ENCODE measurements at places on chromosomes 4 and X. TPM values are rescaled to one million over a fixed set of nuclear protein-coding genes. Genes with fewer than 3 reads are reported as not detected.

Gene NLGN3
- 0.78 TPM for total RNA-seq

DNA sequence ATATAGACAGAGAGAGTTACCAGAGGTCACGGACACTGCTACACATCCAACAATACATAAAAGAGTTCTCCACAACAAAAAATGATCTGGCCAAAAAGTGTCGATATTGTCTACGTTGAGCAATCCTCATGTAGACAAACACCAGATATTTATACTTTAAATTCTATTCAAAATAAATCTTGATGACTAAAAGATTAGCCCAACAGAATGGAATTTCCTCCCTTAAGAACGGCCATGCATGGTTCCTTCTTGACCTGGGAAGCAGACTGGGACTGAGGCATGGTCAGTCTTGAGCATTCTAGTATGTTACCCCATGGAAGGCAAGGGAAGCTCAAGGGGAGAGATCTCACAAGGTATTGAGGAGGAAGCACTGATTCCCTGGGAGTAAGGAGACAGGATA is 43.5 kb downstream of the LHFPL1 start:
- H3K27me3 ChIP-seq: peaks cover 14% of the 10 kb centered on the region
- no peaks in the 10 kb centered on the region for H3K4me1 ChIP-seq
- DNase-seq: no peak
- H3K36me3 ChIP-seq: no peaks in the 10 kb centered on the region

GRCh38 chr4:28886934-28887333 is 1833.2 kb upstream of the PCDH7 start:
- H3K27ac ChIP-seq: no peak overlapping the region
- H3K4me1 ChIP-seq: no peaks in the 10 kb centered on the region
- H3K36me3 ChIP-seq: no peaks in the 10 kb centered on the region
- no peak for DNase-seq

DNA sequence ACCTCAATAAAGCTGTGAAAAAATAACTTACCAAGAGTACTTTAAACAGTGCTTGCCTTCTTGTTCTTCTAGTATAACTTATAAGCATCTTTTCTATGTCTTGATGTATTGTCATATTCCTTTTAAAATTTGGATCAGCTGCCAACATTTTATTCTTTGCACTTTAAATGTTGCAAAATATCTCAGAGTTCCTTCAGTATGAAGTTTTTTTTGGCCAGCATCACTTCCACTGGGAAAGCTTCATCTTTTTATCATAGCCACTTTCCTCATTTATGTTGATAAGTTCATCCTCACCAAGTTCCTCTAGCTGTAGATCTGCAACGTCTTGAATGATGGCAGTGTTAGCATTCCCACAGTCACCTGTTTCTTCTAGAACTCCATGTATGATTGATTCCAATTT is 24.2 kb downstream of the CXorf58 start:
- DNase-seq: no peak
- no peaks in the 10 kb centered on the region for H3K36me3 ChIP-seq
- H3K27ac ChIP-seq: no peak overlapping the region
- no peaks in the 10 kb centered on the region for H3K27me3 ChIP-seq
- H3K4me3 ChIP-seq: no peak overlapping the region

GRCh38 chrX:51098046-51098445 is 187.5 kb downstream of the BMP15 start:
- H3K27me3 ChIP-seq: peaks cover 12% of the 10 kb centered on the region
- H3K4me1 ChIP-seq: no peaks in the 10 kb centered on the region
- no peaks in the 10 kb centered on the region for H3K36me3 ChIP-seq
- no peak overlapping the region for H3K27ac ChIP-seq
- H3K4me3 ChIP-seq: no peak overlapping the region

- no peaks in the 10 kb centered on the region for H3K4me1 ChIP-seq
- H3K36me3 ChIP-seq: no peaks in the 10 kb centered on the region
- DNase-seq: no peak
- H3K27ac ChIP-seq: no peak overlapping the region
- no peak overlapping the region for H3K4me3 ChIP-seq
Observed at GRCh38 chrX:16063141-16063540, 60.2 kb upstream of the GRPR start.

DNA sequence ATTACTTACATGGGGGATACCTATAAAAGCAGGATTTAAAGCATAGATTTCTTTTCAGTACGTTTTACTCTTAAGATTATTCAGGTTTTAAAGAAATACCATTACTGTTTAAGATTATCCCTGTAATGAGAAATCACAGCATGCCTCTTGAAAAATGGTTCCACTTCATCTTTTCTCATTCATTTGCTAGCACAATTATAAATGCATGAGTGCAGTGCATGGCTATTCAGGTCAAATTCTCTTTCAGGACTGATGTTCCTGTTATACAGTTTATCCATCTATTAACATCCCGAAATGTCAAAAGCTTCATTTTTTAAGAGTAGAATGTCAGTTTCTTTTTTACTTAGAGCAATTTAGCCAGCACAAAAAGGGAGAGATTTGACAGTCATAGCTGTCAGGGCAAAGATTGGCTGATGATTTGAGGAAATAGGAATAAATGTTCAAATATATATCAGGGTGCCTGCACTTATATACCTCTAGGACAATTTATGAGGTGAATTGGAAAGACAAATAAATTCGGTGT is 135.2 kb downstream of the ADGRL3 start:
- no peak overlapping the region for H3K4me3 ChIP-seq
- H3K36me3 ChIP-seq: peaks cover 5% of the 10 kb centered on the region
- no peaks in the 10 kb centered on the region for H3K4me1 ChIP-seq
- no peak for DNase-seq

Gene DRD5
- not detected for total RNA-seq

GRCh38 chr4:125515016-125515415 is 200.3 kb downstream of the FAT4 start:
- no peak overlapping the region for H3K4me3 ChIP-seq
- H3K4me1 ChIP-seq: no peaks in the 10 kb centered on the region
- H3K27ac ChIP-seq: no peak overlapping the region
- no peak for DNase-seq

DNA sequence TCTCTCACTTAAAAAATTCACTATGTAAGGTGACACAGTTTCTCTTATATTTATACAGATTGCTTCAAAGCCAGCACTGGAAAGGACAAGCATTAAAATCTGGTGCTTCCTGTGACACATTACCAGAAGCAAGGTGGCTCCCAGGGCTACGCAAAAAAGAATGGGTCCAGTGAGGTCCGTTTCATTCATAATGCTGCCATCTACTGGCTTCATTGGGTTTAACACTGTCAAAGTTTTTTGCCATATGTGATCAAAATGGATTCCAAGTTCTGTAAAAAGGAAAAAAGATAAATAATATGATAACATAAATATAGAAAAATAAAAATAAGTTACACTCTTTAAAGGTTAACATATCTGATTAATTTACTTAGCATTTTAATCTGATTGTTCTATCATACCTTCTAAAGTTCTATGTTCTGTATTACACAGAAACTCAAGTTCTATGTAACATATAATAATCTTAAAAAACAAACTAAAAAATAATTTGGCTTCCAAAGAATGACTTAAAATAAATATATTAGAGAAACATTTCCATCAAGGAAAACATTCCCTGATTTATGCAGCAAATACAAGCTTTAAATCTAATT is 22.1 kb downstream of the YIPF7 start:
- H3K36me3 ChIP-seq: no peaks in the 10 kb centered on the region
- peak; percentile 58 for DNase-seq
- H3K4me3 ChIP-seq: no peak overlapping the region
- no peak overlapping the region for H3K27ac ChIP-seq
- H3K27me3 ChIP-seq: no peaks in the 10 kb centered on the region

Gene POU4F2
- total RNA-seq: not detected

DNA sequence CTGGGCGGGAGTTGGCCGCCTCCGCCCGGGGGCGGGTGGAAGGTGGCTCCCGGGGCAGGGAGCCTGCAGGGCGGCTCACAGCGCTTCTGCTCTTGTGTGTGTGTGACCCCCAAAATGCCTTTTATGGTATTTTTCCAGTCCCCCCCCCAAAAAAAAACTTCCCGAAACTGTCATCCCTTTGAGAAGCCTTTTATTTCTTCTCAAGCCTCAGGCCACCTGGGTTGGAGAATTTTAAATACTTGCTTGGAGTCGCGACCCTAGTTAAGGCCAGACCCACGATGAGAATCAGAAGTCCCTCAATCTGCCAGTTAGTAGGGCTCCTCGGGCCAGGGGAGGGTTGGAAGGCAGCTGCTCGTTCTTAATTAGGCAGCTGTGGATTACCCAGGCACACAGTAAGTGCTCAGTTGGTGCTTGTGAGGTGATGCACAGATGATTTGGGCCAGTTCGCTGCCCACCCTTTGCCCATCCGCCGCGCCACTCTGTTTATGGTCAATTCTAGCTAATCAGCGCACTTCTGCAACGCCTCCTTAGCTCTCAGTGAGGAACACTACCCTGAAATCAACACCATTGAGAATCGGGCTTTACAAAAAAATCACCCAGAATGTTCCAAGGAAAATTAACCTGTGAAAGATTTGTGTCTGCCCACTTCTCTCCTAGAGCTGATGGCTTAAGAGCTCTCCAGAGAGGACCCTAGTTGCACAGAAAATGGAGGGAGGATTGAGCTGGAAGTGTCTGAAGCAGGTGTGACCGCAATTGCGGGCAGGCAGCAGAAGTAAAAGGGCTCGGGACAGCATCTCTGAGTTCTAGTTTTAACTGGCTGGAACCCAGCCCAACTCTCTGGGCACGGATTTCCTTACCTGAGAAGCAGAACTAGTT is 648 bp upstream of the SCD5 start:
- no peak for DNase-seq
- no peaks in the 10 kb centered on the region for H3K36me3 ChIP-seq
- H3K27ac ChIP-seq: no peak overlapping the region
- H3K4me3 ChIP-seq: peak overlapping the region; percentile 85
- no peaks in the 10 kb centered on the region for H3K27me3 ChIP-seq
- peaks cover 15% of the 10 kb centered on the region for H3K4me1 ChIP-seq

DNA sequence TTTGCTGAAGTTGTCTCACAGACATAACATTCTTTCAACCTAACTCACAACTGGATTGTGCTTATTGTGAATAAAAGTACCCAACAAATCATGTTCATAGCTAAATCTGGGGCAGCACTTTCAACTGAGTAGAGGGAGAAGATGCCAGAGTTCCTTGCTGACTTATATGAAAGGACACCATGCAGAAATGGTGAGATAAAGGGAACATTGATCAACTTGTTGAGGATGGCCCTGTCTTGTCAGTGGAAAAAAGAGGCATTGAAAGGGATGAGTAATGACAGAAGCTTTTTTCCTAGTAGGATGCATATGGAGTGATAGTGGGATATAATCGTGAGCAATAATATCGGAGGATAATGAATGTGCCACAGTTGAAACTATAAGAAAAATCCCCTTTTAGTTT is 221.7 kb downstream of the ARHGAP24 start:
- H3K27me3 ChIP-seq: no peaks in the 10 kb centered on the region
- H3K4me3 ChIP-seq: no peak overlapping the region
- no peak for DNase-seq
- H3K27ac ChIP-seq: no peak overlapping the region
- H3K36me3 ChIP-seq: no peaks in the 10 kb centered on the region
- H3K4me1 ChIP-seq: no peaks in the 10 kb centered on the region

Gene CXCL5
- total RNA-seq: not detected

DNA sequence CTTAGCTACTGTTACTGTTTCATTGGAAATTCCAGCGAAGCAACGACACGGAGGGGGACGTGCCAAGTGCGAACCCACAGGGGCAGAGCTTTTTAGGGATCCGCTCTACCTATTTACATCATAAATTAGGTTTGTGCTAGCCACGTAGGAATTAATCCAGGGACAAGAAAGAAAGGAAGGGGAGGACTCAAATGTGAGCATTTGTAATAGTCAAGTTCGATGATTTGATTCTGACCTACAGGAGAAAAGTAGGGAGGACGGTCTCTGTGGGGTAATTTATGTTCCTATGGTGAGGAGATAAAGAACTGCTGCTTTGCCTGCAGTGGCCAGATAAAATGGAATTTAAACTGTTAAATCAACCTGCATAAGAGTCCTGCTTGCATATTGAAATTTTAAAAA is 1.7 kb downstream of the INTS6L start:
- H3K4me3 ChIP-seq: peak overlapping the region; percentile 89
- peaks cover 21% of the 10 kb centered on the region for H3K4me1 ChIP-seq
- DNase-seq: no peak
- H3K36me3 ChIP-seq: peaks cover 7% of the 10 kb centered on the region
- peak overlapping the region; percentile 87 for H3K27ac ChIP-seq

- no peak for DNase-seq
- H3K36me3 ChIP-seq: peaks cover 5% of the 10 kb centered on the region
- H3K4me1 ChIP-seq: peaks cover 7% of the 10 kb centered on the region
- H3K27me3 ChIP-seq: no peaks in the 10 kb centered on the region
Observed at GRCh38 chr4:71136071-71136470, 142.6 kb downstream of the DCK start.

Gene ENOX2
- 19.8 TPM for total RNA-seq

Gene HELT
- total RNA-seq: not detected

- no peak overlapping the region for H3K27ac ChIP-seq
- no peak for DNase-seq
- no peaks in the 10 kb centered on the region for H3K27me3 ChIP-seq
- H3K36me3 ChIP-seq: no peaks in the 10 kb centered on the region
- no peaks in the 10 kb centered on the region for H3K4me1 ChIP-seq
Observed at GRCh38 chr4:147349193-147349592, 131.7 kb upstream of the EDNRA start.

GRCh38 chr4:87985097-87985886 is 9.8 kb downstream of the SPP1 start:
- H3K4me1 ChIP-seq: no peaks in the 10 kb centered on the region
- no peak overlapping the region for H3K27ac ChIP-seq
- no peak for DNase-seq

DNA sequence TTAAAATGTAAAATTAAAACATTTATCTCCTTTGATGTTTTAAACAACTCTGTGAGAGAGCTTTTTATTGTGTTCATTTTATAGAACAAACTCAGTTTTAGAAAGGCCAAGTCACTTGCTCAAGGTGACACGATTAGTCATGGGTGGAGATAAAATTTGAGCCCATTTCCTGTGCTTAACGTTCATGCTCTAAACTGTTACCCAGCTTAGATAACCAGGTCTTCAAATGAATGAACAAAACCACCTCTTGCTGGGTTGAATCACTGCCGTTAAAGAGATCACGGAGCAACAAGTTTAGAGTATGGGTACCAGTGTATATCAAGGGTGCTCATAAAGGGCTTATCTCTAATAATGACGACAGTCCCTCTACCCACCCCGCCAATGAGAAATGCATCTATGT is 10.2 kb upstream of the CASK start:
- peak overlapping the region; percentile 89 for H3K4me3 ChIP-seq
- DNase-seq: no peak
- peaks cover 7% of the 10 kb centered on the region for H3K4me1 ChIP-seq

Gene HERC3
- total RNA-seq: 49.6 TPM
